ENCODE measurements at places on chromosomes 1 and 21.
A peak's percentile ranks its signal among the peaks of the same experiment; 100 is the strongest.

GRCh38 chr1:156489935-156490293 is 10.7 kb downstream of the MEF2D start:
- no peak for DNase-seq

DNA sequence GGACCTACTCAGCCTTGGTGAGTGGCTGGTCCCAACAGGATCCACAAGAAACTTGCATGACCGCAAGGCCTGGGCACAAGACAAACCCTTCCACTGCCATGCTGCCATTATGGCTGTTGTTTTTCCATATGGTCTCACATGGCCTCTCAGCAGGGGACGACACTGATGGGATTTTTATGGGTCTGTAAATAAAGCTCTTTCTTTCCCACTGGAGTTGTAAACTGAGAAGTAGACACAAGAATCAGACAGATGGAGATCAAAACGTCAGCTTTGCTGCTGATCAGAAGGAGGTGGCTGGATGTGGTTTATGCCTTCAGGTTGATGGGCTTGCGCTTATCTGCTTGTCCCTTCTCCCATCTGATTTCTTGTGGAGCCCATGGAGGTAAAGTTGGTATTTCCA is 138.1 kb upstream of the KCNJ6 start:
- DNase-seq = no peak

DNA sequence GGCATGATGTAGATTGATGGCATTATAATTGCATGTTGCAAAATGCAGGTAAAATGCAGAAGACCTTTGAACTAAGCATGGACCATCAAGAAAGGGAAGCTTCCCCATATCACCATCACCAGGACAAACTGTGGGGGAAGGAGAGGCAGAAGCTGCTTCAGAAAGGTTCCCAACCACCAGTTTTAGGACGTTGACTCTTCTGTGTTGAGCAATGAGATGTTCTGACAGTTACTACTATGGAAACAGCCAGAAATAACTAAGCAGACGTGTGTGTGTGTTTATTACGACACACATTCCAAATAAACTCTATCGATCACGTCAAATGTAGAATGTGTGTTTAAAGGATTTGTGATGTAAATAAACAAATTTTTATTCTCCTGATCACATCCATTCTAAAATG is 110.2 kb upstream of the PLD5 start:
- DNase-seq = no peak

GRCh38 chr1:88608139-88608943 is 75.7 kb upstream of the PKN2 start:
- peak; percentile 5 for DNase-seq

DNA sequence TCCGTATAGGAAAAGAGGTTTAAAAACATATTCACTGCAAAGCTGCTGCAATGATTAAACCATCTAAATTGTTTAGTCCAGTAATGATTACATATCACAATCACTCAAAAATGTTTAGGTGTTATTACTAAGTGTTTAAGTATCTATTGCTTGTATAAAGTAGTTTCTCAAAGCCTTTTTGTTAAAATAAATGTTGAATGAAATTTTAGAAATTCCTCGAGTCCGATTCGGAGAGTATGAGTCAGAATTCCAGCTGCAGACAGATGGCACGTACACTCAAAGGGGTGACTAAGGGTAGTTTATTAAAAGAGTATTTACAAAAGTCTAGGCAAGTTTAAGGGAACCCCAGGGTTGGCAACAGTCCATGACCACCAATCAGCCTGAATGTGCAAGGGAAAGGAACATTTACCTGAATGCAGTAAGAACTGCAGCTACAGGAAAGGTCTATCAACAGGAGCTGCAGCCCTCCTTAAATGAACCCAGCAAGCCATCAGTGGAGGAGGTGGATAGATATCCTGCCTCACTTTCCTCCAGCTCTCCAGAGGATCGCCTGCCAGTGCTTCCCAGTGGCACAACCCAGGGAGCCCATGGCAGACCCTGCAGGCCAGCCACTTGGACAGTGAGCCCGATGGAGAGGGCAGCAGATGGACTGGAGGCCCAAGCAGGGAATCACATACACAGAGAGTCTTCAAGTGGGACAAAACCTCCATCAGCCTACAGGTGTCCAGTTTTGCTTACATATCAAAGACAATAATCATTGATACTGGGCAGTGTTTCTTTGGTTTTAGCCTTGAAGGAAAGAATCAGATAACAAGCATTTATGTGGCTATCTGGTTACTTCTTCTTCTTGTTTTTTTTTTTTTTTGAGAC is 92.1 kb upstream of the SLC44A3 start:
- DNase-seq = no peak

- DNase-seq = no peak
Observed at GRCh38 chr1:210447456-210448057, 118.9 kb downstream of the HHAT start.

DNA sequence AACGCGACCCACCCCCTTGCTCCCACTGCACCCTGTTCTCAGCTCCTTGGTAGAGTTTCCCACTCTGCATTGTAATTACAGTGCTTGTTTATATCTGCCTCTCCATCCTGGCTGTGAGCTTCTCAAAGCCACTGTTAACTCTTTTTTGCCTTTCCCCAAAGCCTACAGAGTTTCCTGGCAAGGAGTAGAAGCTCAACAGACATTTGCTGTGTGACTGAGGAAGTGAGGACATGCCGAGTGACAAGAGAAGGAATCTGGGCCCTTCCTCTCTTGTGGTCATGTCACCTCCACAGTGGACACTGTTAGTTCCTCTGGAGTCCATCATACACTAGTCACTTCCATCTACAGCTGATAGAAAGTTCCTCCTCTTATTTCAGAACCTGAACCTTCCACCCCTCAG is 6.1 kb upstream of the IGSF8 start:
- DNase-seq = no peak

GRCh38 chr1:33823401-33823800 is 40.5 kb upstream of the HMGB4 start:
- DNase-seq = no peak

- DNase-seq = no peak
Observed at GRCh38 chr1:51690285-51690961, 73.5 kb downstream of the OSBPL9 start.

DNA sequence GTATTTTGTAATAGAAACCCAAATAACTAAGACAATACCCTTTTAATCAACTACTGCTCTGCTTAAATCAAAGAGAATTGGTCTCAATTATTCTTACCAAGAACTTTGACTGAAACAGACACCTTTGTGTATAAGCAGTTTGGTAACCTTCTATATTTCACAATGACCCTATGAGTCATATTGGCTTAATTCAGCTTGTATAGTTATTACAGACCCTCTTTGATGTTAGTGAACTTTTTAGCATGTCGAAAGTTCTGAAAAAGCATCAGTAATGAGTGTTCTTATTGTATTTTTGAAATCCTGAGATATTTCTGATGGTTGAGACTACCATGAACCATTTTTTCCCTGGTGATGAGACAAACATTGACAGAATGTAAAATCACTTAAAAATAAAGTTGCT is 43.3 kb upstream of the RABGAP1L start:
- DNase-seq = no peak

DNA sequence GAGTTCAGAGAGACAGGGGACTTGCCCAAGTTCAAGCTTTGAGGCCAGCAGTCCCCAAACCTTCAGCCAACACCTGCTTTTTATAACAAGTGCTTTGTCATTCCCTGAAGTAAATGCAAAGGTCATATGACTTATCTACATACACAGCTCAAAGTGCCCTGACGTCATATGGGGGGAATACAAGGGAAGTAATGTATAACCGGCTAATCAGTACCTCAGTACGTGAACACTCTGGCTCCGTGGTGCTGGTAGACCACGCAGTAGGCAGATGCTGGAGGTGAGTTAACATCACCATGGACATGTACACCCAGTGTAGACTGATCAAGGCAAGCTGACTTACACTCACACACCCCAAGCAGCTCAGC is 60.0 kb downstream of the BACE2 start:
- DNase-seq = no peak

DNA sequence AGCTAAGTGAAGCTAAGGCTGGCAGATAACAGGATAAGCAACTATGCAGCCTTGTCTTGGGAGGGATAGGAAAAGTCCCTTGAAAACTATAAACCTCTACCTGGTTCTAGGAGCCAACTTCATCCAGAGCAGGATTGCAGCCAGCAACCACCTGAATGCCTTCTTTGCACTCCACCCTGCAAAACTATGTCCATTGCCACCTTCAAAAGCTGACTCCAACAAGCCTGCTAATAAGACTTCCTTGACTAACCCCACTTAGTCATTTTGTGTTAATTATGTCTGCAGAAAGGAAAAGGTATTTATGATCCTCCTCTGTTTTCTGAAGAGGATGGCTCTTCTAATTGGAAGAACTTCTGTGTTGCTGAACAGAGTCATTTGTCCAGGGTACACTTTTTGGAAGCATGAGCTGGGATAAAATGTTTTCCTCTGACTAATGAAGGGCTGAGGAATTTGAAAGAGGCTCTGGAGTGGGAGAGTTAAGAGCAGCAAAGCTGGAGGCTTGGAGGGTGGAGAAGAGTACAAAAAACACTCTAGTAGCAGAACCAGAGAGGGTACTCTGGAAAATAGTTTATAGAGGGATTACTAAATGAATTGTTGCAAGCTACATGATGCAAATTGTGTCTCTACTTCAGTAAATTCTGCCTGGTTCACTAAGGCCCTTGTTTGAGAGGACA is 9.6 kb upstream of the RIMKLA start:
- no peak for DNase-seq

DNA sequence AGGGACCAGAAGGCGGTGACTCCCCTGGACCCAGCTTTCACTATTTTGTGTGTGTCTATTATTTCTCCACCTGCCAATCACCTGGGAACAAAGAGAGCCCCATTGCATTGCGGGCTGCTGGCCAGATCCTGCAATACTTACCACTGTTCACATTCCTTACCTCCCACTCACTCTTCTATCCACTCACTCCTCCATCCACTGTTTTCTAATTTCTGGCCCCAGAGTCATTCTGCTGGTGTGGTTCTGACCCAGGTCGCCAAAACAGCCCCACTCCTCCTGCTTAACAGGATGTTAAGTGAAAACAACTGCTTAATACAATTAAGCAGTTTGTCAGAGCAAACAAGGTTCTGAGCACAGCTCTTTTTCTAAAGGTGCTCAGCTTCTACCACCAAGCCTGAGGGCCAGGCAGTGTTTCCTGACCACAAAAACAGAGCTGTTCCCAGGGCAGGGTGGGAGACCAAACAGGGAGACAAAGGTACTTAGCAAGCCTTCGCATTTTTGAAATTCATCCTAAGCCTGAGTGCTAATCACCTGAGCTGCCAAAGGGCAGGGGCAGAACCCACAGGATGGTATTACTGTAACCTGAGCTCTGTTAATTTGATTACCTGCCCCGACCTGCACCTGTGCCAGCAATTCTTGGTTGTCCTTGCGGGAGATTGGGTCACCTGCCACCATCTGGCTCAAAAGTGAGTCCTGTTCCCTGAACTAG is 38.5 kb upstream of the EFCAB14 start:
- DNase-seq = no peak

DNA sequence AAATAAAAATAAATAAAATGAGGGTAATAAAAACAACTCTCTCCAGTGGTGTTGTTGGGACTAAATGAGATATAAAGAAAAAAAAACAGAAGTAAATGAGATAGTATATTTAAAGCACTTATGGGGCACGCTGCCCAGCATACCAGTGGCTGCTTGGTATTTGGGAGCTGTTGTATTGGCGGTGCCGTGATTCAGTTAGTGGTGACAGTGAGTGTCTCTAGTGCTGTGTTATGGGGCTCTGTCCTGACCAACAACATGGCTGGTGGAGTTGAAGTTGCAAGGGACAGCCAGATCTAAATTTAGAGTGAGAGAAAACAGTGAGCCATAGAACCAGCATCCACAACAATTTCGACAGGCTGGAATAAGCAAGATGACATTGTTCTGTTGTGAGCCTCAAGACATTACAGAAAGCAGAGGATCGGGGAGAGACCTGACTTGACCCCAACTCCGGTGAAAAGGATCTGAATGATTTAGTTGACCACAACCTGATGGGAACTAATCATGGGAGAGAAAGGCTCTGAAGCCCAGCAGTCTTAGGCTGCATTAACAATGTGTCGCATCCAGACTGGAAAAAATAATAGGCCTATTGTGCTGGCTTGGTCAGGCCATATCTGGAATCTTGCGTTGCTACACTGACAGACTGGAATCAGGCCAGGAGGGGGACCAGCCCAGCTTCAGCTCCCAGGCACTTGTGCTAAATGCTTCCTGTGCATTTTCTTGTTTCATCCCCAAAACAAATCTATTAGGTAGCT is 2.4 kb upstream of the MFSD2A start:
- DNase-seq = no peak

DNA sequence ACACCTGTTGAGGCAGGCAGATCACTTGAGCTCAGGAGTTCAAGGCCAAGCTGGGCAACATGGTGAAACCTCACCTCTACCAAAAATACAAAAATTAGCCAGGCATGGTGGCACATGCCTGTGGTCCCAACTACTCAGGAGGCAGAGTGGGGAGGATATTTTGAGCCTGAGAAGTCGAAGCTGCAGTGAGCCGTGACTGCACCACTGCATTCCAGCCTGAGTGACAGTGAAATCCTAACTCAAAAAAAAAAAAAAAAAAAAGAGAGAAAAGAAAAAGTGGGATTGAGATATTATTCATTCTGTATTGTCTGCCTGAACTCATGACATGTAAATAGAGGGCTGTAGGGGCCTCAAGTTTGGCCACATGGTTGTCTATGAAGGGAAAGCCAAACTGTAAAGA is 37.3 kb downstream of the WNT2B start:
- DNase-seq = no peak

DNA sequence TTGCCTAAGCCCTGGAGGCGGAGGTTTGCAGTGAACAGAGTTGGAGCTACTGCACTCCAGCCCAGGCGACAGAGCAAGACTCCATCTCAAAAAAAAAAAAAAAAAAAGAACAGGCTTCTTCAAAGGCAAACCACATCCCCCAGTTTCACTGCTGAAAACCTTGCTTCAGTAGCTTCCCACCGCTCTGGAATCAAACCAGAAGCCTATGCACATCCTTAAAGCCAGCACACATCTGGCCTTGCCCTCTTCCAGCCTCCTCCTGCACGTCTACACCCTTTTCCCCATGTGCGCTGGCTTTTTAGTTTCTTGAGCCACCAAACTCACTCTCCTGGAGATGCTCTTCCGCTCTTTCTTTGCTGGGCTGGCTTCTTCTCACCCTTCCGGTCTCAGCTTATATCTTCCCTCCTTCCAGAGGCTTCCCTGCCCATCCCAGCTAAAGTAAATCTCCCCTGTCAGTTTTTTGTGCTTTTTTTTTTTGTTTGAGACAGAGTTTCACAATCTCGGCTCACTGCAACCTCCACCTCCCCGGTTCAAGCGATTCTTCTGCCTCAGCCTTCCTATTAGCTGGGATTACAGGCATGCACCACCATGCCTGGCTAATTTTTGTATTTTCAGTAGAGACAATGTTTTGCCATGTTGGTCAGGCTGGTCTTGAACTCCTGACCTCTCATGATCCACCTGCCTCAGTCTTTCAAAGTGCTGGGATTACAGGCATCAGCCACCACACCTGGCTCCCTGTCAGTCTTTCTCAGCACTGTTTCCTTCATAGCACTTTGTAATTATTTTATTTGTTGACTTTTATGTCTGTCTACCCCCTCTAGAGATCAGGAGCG is 42.0 kb upstream of the ID3 start:
- DNase-seq = no peak

GRCh38 chr1:111887385-111887784 is 102.1 kb downstream of the KCND3 start:
- no peak for DNase-seq

- DNase-seq = no peak
Observed at GRCh38 chr1:165069829-165070228, 286.7 kb downstream of the LMX1A start.

Data from neuronal stem cell (in vitro differentiated cells).